ENCODE measurements at places on chromosomes 13 and 19.
A peak's percentile ranks its signal among the peaks of the same experiment; 100 is the strongest.

- no peak for DNase-seq
Observed at GRCh38 chr13:108345016-108345415, 75.5 kb downstream of the TNFSF13B start.

DNA sequence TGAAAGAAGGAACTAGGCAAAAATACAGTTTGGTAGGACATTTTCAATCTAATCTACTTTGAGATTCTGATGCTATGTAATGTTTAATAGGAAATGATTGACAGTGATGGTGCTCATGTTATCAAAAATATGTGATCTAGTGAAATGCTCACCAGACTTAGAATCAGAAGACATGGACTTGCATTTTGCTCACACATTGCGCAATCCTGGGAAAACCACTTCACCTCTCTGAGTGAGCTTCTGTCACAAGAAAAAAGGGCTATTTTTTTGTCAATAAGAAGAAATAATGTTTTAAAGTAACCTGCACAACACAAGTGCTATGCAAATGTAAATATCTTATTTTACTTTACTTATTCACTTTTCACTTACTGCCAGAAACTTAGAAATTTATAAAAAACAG lies 380.9 kb upstream of the HTR2A start:
- DNase-seq = no peak

DNA sequence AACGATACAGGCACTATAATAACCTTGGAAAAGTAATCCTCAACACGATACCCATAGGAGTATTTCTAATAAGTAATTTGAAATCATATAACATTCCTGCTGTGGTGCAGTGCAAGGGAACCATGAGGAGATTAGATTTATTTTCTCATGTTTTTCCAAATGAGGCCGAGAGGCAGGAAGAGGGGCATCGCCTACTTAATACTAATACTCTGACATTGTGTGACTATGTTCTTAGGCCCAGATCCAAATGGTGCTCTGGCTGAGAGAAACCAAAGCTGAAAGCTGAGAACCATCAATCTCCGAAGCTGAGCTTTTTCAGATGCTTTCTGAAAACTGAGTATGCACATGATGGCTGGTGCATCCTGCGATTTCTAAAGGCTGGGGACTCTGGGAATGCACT lies 248.0 kb upstream of the MAB21L1 start:
- DNase-seq = no peak

GRCh38 chr13:68417801-68418200 lies 1187.7 kb upstream of the PCDH9 start:
- DNase-seq = no peak

DNA sequence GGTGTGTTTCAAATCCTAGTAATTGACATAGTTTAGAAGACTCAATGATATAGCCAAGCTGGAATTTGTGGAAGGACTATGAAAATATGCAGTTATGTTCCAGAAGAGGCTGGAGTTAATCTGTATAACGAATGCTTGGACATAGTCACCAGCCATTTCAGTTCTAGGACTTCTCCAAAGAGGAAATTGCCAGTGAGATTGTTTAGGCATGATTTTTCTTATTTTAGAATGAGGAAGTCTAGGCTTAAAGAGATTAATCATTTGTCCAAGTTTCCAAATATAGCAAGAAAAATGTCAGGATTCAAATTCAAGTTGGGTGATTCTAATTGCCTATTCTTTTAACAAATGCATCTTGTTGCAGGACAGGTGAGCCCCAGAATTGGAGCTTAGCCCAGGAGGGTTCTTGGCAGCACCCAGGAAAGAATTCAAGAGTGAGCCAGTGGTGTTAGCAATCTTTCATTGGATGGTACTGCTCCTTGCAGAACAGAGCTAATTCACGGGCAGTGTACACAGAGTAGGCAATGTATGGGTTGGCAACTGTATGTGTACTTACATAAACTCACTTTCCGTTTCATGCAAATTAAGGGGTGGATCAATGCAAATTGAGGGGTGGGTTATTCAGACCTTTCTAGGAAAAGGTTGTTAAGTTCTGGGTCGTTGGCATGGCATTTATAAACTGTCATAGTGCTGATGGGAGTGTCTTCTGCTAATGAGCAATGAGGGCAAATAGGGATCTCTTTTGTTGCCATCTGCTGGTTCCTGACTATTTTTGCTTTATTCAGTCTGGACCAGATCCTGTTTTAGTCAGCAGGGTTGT lies 763.1 kb upstream of the SLITRK1 start:
- DNase-seq = no peak

- peak; percentile 78 for DNase-seq
Observed at GRCh38 chr19:45882652-45883585, 3.0 kb downstream of the IRF2BP1 start.

DNA sequence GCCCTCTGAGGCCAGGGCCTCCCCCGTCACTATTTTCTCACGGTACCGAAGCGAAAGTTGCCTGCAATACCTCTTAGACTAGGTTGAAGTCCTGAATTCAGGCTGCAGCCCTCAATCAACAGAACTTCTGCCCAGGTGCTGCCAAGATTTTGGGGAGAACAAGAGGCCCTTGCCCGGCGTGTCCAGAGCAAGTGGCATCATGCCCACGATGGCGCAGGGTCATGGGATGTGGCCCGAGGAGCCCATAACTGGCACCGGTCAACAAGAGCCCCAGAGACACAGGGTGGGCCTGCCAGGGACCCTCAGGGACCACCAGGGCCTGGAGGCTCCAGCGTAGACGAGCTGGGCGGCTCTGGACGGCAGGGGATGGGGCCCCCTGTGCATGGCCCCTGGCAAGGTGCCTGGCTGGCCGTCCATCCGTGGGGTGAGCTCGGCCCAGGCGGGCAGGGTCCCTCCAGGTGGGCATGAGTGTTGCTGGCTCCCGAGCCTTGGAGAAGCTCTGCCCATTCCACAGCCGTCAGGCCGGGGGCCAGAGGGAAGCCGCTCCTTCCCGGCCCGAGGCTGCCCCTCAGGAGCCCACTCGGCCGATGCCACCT lies 45.1 kb downstream of the GAS6 start:
- no peak for DNase-seq

GRCh38 chr13:112781287-112781686 lies 91.4 kb downstream of the ATP11A start:
- DNase-seq = no peak

GRCh38 chr19:56142087-56142787 lies 1.1 kb downstream of the ZNF444 start:
- DNase-seq = no peak

GRCh38 chr19:55626350-55626749 lies 2.0 kb upstream of the ZNF784 start:
- DNase-seq = peak; percentile 59

DNA sequence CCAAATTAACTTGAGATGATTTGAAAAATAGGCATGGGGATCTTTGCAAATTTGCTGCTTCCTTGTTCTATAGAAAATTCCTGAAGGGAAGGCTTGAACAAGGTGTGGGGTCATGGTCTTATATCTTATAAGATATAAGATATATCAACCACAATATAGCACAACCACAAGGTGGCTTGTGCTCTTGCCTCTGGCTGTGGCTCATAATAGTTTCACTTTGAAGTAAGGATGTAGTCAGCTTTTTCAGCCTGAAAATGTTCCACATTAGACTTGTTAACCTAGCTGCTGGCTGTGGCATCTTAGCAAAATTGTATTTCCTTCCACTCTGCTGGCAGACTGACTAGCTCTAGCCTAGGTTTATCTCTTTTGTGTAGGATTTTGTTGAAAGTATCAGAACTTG lies 169.7 kb downstream of the KLF5 start:
- DNase-seq = peak; percentile 83

GRCh38 chr13:103640606-103641005 lies 574.4 kb upstream of the SLC10A2 start:
- no peak for DNase-seq

DNA sequence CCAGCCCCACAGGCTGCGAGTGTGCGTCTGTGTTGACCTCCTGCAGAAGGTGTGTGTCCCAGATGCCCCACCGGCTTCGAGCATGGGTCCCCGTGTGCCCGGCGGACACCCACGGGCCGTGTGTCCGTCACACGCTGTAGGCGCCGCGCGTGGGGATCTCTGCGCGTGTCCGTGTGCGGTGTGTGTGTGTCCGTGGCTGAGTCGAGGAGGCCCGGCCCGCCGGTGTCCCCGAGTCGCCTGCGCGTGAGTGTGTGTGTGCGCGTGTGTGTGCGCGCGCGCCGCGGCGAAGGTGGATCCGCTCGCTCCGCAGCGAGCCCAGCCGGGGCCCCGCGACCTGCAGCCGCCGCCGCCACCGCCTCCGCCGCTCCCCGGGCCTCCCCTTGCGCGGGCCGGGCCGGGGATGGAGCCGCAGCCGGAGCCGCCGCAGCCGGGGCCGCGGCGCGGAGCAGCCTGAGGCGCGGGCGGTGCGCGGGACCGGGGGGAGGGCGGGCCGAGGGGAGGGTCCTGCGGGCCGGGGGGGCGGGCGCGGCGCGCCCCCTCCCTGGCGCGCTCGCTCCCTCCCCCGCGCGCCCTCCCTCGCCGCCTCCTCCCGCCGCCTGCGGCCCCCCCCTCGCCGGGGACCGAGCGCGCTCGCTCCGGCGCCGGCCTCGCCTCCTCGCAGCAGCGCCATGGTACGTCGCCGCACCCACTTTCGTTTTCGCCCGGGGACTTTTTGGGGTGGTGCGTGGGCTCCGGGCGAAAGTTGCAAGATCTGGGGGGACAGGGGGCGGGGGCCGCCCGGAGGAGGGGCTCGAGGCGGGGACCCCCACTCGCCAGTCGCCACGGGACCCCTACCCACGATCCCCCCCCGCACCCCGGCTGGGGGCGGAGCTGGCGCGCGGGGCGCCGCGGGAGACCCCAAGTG lies 7.1 kb upstream of the NFIC start:
- DNase-seq = peak; percentile 53

GRCh38 chr13:51220706-51221105 lies 1.5 kb upstream of the FAM124A start:
- no peak for DNase-seq
